ENCODE measurements at places on chromosomes 5 and 9.
A peak's percentile ranks its signal among the peaks of the same experiment; 100 is the strongest.

GRCh38 chr9:93674580-93675335 is 98.4 kb downstream of the PHF2 start:
- DNase-seq, result peak; percentile 1

- no peak for DNase-seq
These were observed 44.1 kb downstream of the UGCG start for GRCh38 chr9:111940697-111941096.

GRCh38 chr9:27489087-27489876 is 34.8 kb upstream of the IFNK start:
- DNase-seq, result no peak

DNA sequence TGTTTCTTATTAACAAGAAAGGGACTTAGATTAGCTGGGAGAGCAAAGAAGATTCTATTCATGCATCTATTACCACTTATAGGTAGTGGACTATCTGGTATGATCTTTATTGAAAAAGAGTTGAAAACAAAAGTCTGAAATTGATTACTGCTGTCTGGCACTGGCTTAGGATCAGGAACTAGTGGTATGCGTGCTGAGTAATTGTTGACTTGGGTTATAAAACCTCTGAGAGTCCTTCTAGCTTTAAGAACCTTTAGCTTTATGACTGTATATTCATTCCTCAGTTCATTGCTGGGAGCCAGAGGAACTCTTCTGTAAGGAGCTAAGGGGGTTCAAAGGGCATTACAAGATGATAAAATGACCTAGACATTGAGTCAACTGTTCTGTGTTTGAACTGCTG is 7.6 kb downstream of the SLC1A1 start:
- no peak for DNase-seq

DNA sequence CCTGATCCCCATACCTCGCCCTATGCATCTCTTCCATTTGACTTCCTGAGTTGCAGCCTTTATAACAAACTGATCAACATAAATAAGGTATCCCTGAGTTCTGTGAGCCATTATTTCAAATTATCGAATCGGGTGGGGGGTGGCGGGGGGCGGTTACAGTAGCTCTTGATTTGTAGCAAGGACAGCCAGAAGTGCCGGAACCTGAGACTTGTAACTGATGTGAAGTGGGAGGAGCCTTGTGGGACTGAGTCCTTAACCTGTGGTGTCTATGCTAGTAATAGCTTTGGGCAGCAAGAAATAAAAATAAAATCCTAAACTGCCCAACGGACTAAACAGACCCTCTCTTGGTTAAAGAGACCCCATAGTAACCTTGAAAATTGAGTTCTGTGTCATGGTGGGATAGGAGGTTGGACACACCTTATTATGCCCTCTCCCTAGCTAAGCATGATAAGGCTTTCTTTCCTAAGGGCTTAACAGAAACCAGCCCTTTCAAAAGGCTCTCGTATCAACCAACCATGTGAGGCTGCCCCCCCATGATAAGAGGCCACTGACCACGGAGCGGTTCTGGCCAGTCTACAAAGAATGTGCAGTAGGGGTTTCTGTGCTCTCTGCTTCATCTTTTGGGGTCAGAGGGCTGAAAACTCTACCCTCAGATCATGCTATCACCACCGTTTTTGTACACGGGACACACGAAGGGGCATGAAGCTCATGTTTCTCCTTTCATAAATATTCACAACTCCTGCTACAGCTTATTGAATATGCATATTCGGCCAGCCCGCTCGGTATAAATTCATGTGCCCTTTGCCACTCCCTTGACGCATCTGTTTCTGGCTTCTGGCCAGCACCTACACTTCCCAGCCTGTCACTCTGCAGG is 39.5 kb upstream of the IQGAP2 start:
- DNase-seq, result no peak

- no peak for DNase-seq
These were observed 49.0 kb downstream of the ADAMTS2 start for GRCh38 chr5:179296150-179296821.

DNA sequence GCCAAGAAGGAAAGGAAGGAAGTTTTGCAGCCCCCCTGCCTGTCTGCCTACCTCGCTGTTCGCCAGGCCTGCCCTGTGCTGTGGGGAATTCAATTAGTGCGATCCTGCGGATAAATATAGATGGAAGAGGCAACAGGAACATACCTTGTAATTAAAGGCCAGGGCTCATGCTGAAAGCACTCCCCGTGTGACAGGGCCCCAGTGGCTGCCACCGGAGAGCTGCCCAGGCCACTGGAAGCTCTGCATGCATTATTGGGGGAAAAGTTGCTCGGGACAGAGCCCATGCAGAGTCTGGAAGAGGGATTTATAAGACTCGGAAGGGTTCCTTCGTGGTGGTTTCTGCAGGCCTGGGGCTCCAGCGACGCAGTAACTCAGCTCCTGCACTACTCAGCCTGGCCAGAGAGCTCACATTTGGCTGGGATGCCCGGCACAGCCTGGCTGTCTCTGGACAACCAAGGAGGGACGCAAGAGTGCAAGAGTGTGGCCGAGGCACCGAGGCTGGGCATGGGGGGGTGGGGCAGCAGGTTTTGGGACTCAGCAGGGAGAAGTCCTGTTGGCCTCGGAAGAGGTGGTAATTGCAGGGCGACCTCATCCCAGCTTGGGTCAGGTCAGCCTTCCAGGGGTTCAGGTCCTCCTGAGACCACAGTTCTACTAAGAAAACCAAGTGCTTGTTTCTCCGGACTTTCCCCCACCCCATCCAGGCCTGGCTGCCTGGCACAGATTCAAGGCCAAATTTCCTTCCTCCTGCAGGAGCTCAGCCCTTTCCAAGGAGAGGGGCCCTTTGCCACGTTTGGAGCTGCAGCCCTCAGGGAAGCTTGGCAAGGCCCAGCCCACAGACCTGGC is 68.1 kb upstream of the GGTA1 start:
- DNase-seq, result no peak

DNA sequence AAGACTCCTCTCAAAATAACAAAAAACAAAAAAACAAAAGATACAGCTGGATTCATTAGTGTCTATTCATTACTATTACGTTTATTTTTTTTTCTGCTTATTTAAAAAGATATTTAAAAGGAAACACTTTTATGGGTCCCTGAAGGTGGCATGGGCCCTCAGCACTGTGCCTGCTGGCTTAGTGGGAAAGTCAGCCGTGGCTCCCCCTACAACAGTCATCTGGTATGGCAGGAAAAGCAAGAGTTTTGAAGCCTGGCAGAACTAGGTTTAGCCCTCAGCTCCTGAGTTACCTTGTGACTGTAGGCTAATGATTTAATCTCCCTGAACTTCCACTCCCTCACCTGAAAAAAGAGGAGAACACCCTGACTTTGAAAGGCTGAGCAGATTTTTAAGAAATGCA is 135.6 kb downstream of the GOLPH3 start:
- no peak for DNase-seq

DNA sequence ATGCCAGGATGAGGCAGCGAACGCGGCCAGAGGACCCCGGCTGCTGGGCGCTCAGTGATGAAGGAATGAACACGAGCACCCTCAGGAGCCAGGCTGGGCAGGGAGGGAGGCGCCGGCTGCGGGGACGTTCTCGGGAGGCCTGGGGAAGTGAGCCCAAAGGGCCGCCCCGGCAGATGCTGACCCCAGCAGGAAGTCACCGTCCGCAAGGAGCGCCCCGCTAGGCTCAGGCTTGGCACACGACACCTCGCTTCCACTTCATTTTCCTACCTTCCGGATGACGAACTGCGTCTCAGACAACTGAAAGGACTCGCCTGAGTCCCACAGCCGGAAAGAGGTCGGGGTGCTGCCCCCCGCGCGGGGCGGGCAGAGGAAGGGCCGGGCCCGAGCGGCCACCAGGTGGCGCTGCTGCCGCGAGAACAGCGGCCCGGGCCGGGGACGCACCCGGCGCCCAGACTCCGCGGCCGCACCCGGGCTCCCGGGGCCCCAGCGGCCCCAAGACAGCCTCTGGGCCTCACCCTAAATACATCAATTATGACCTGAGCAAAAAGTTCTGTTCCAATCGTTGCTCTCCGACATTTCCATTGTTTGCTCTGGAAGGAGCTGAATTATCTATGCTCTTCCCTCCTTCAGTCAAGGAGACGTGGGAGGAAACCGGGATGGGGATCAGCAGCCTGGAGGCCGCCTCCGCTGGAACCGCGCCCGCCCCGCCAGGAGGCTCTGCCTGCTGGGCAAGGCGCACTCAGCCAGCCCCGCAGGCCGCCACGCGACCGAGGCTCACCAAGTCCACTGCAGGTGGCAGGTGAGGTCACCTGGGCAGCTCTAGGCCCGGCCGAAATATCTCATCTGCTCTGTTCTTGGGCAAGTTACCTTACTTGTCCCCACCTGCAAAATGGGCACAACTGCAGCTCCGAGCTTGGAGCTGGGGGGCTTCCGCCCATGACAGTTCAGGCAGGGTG is 107.0 kb downstream of the ZNF354C start:
- DNase-seq, result peak; percentile 70

DNA sequence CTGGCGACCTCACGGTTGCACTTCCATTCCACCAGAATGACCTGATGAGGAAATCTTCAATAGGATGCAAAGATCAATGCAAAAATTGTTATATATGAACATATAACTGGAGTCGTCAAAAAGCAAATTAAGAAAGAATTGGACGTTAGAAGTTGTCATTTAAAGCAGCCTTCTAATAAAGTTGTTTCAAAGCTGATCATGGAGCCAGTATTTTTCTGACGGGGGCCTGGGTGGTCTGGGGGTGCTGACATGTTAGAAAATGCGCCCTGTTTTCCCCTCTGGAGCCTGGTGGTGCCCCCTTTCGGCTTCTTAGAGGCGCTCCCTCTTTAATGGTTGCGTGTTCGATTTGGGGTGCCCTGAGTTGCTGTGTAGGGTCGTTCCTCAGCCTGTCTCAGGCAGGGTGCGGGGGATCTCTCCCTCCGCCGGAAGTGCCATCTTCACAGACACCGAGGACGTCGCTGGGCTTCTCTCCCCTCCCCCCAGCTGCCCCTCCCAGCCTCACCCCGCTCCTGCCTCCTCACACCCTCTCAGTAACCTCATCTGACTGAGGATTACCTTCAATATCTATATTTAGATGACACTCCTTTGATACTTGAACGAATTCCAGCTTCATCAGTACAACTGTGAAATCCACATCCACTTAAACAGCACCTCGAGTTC is 18.3 kb downstream of the PTGES2 start:
- no peak for DNase-seq

GRCh38 chr5:94031631-94032030 is 290.2 kb upstream of the POU5F2 start:
- DNase-seq, result no peak

GRCh38 chr9:37209431-37210386 is 89.3 kb downstream of the ZCCHC7 start:
- no peak for DNase-seq

- DNase-seq, result no peak
These were observed 44.8 kb downstream of the PLCXD3 start for GRCh38 chr5:41465493-41466171.

DNA sequence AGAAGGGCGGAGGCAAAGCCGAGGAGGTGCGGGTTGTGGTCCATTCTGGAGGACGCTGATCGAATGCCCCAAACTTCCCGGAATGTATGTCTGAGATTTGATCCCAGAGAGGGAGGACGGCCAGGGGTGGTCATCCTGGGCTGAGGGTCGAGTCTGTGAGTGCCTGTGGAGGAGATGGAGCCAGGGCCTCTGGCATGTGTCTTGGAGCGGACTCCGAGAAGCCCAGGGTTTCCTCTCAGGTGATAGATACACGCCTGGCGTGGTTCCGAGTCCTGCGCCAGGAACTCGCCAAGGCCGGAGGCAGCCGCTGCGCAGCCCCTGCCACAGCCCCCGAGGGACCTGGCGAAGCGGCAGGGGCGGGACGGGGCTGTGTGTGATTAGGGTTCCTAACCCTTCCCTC is 363 bp downstream of the ZNF454 start:
- no peak for DNase-seq

DNA sequence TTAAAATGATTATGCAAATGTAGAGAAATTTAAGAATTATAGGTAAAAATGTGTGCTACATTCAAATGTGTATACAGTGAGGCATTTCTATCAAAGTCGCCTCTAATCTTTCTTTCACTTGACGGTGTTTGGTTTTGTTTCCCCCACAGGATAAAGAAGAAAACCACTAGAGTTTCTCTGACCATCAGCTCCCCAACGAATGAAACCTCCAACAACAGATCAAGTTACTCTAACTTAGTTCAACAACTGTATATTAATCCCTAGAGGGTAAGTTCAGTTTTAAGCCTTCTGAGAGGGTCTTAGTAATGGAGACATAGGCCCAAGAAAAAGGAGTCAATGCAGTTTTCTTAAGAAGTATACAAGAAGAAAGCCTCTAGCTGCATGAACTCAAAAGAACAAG is 11.5 kb upstream of the MYOT start:
- DNase-seq, result no peak

DNA sequence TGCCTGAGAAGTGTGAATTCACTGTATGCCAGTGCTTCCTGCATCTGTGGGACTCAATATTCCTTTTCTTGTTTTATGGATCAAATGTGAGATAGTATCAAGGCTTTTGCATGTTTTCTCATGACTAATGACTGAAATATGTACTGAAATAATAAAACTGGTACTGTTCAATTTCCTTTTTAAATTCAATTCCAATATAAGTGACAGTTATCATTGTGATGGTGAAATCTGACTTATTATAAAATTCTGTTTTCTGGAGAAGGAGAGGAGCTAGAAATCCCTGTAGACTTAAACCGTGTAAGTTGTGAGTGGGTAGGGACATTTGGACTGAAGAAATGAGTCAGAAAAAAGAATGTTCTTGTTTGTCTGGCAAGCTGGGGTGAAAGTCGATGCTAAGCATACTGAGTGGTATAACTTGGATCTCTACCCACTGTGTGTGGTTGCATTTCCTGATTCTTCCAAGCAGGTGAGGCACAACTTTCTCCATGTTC is 245.2 kb downstream of the EFNA5 start:
- DNase-seq, result no peak

- no peak for DNase-seq
These were observed 29.7 kb upstream of the AUH start for GRCh38 chr9:91391412-91391811.

DNA sequence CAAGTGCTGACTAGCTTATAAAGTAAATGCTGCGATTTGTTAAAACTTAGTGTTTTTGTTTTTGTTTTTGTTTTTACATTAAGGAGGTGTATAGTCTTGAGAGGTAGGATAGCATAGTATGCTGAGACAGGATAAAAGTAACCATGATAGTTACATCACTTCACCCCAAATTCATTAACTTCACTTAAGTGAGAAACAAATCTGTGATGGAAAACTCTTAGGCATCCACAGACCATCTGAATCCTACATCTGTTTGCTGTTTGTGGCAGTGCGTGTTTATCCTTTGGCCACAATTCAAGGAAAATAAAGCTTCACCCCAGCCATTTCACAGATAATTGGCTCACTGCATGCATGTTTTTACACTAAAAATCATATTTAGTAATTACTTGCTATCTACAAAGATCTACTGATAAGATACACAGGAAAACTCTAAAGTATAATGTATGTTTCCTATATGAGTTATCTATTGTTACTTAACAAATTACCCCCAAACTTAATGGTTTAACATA is 82.0 kb downstream of the ZNF622 start:
- no peak for DNase-seq

Data from activated CD4-positive, alpha-beta T cell treated with anti-CD3 and anti-CD28 coated beads for 48 hours (primary cell).